ENCODE measurements at places on chromosomes 12 and 14.

DNA sequence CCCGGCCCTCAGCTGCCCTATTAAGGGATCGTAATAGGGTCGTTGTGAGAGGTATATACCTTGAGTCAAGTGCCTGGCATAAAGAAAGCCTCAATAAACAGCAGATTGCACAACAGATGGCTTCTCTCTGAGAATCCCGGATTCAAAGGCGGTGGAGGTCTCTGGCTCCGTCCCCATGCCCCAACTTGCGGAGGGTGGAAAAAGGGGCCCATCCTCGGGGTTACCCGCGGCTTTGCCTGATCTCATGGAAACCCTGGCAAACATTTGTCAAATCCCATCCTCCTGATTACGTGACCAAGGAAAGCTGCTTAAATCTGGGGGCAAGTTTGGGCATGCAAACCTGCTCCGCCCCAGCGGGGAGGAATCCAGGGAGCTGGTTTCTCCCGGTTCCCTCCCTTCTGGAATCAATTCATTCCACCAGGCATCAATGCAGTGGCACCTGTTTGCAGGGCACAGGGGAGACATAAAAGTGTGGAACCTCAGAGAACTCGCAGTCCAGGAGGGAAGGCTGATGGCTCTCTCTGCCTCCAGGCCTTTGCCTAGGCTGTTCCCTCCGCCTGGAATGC is 12.3 kb downstream of the TRPV4 start:
- DNase-seq = no peak
- H3K4me1 ChIP-seq = no peaks in the 10 kb centered on the region
- no peak overlapping the region for H3K27ac ChIP-seq
- no peaks in the 10 kb centered on the region for H3K36me3 ChIP-seq
- no peak overlapping the region for H3K4me3 ChIP-seq

GRCh38 chr14:55701638-55702037 is 121.6 kb downstream of the KTN1 start:
- no peak for DNase-seq
- no peak overlapping the region for H3K4me3 ChIP-seq
- H3K27me3 ChIP-seq = no peaks in the 10 kb centered on the region
- peaks cover 3% of the 10 kb centered on the region for H3K36me3 ChIP-seq

- no peak overlapping the region for H3K4me3 ChIP-seq
- no peak overlapping the region for H3K27ac ChIP-seq
- no peak for DNase-seq
- H3K27me3 ChIP-seq = no peaks in the 10 kb centered on the region
Observed at GRCh38 chr12:116099652-116100432, 177.7 kb downstream of the MED13L start.

DNA sequence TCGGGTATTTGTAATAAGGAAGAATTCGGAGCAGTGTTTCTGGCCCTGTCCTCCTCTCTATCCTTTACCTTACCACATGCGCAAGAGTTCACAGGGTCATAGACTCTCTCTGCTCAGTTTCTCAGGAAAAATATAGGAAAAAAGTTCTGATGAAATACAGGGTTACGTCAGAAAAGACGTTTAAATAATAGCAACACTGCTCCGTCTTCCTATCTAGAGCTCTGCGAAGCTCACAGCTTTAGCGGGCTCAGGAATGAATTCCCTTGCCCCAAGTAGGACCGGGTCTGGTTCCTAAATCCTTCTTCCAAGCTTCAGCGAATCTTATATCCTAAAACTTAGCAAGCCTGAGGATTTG is 365 bp downstream of the CCDC59 start:
- H3K27ac ChIP-seq = peak overlapping the region; percentile 99
- H3K36me3 ChIP-seq = peaks cover 45% of the 10 kb centered on the region
- peak overlapping the region; percentile 93 for H3K4me3 ChIP-seq
- no peaks in the 10 kb centered on the region for H3K27me3 ChIP-seq
- no peak for DNase-seq

GRCh38 chr14:61839507-61839906 is 77.3 kb downstream of the SNAPC1 start:
- H3K27me3 ChIP-seq = peaks cover 36% of the 10 kb centered on the region
- DNase-seq = no peak
- no peak overlapping the region for H3K27ac ChIP-seq
- no peak overlapping the region for H3K4me3 ChIP-seq

GRCh38 chr12:69239922-69240630 is 707 bp downstream of the CPSF6 start:
- H3K36me3 ChIP-seq = peaks cover 28% of the 10 kb centered on the region
- peaks cover 45% of the 10 kb centered on the region for H3K4me1 ChIP-seq
- no peaks in the 10 kb centered on the region for H3K27me3 ChIP-seq
- peak overlapping the region; percentile 93 for H3K4me3 ChIP-seq

DNA sequence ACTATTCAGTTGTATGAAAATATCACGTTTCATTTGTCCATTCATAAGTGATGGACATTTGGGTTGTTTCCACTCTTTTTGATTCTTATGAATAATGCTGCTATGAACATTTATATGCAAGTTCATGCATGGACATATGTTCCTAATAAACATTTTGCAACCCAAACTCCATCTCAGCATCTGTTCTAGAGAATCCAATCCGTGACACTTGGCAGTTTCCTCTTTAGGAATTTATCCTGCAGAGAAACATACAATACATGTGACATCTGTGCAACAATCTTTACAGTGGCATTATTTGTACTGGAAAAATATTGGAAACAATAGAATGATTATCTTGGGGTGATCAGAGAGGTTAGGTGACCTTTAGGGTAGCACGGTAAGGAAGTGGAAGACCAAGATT is 290.8 kb upstream of the SRRM4 start:
- no peak for DNase-seq
- no peaks in the 10 kb centered on the region for H3K36me3 ChIP-seq
- no peaks in the 10 kb centered on the region for H3K4me1 ChIP-seq
- no peaks in the 10 kb centered on the region for H3K27me3 ChIP-seq
- H3K27ac ChIP-seq = no peak overlapping the region
- H3K4me3 ChIP-seq = no peak overlapping the region

DNA sequence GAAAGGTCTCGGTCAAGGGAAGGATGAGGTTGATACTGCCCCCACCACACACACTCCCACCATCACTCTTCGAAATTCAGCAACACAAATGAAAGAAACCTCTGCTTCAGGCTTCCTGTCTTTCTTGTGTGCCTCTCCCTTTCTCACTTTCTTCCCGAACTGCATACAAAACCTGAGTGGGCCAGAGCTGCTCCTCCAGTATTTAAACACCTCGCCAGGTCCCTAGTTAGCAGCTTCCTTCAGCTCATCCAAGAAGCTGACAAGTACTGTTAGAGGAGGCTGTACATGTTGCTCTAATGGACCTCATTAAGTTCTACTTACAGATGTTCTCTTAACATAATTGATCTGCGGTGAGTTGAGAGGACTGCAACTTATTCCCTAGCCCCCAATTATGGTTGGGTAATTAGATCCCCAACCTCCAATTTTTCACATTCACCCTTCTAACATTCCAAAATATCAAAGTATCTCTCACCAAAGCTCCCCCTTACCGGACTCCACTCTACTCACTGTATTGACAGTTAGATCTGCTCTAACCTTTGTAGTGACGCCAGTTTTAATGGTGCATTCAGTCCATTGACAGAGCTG is 4.1 kb upstream of the LMO3 start:
- no peak overlapping the region for H3K4me3 ChIP-seq
- peaks cover 27% of the 10 kb centered on the region for H3K27me3 ChIP-seq
- peaks cover 3% of the 10 kb centered on the region for H3K4me1 ChIP-seq
- no peaks in the 10 kb centered on the region for H3K36me3 ChIP-seq

GRCh38 chr12:78096909-78097597 is 266.4 kb downstream of the NAV3 start:
- H3K4me3 ChIP-seq = no peak overlapping the region
- H3K4me1 ChIP-seq = no peaks in the 10 kb centered on the region
- no peak for DNase-seq

DNA sequence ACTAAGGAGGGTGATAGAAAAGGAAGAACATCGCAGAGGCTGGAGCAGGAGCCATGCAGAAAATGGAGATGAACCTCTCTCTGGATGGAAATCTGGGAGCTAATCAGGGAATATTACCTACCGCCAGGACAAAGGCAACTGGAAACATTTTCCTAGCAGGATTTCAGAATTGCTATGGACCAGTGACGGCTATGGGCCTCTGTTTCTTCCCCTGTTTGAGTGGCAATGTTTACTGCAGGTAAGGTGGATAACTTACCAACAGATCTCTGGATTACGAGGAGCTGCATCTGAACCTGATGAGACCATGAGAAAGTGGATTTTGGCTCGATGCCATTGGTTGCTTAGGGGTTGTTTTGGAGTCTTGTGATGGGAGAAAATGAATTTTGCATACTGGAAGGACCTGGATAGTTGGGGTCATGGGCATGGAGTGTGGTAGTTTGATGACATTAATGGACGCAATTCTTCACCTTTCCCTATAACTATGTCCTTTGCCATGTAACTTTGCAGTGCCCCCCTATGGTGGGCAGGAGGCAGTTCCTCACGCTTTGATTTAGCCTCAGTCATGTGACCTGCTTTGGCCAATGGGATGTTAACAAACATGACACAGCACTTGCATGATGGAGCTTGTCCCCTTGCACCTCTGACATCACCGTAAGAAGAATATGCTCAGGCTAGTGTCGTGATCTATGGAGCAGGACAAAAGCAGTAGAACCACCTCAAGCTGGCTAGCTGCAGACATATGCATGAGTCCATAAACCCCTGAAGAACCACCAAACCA is 51.1 kb downstream of the CALM1 start:
- DNase-seq = no peak
- H3K27ac ChIP-seq = no peak overlapping the region
- H3K27me3 ChIP-seq = no peaks in the 10 kb centered on the region
- no peak overlapping the region for H3K4me3 ChIP-seq
- H3K36me3 ChIP-seq = no peaks in the 10 kb centered on the region

DNA sequence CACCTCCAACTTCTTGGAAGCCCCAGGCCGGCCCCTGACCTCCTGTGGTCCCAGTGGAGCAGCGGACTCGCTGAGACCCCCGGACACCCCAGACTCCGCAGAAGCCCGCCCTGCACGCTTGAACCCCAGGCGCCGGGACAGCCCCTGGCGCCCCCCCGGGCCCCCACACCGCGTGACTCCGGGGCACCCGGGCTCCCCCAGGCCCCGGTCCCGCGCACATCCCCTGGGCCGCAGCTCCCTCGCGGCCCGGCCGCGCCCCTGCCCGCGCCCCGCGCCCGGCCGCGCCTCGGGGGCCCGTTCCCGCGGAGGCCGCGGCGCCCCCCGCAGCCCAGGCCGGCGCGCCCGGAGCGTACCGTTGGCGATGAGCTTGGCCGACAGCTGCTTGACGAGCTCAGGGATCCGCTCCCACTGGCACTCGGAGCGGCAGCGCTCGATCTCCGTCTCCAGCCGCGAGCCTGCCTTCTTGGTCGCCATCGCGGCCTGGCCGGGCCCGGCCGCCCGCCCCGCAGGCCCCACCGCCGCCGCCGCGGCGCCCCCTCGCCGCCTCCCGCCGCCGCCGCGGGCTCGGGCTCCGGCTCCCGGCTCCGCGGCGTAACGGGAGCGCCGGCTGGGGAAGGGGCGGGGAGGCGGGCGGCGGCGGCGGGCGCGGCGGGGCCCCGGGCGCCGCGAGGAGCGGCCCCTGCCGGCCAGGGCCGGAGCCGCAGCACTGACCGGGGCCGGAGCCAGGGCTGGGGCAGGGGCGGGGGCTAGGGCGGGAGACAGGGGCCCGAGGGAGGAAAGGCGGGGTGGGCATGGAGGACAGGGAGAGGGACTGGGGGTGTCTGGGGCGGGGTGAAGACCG is at the start of gene TTC7B:
TSS of gene TTC7B (minus strand) at position 609 of the 841 bp plus-strand sequence. CDS start at position 474, 135 bp downstream.
- H3K4me3 ChIP-seq = peak within 1 kb of the TSS; percentile 73
- no peaks in the 10 kb centered on the region for H3K36me3 ChIP-seq
- DNase-seq = peak; percentile 26
- no peak within 1 kb of the TSS for H3K27ac ChIP-seq
- peaks cover 24% of the 10 kb centered on the region for H3K27me3 ChIP-seq

- no peak for DNase-seq
- no peak overlapping the region for H3K4me3 ChIP-seq
- H3K27ac ChIP-seq = no peak overlapping the region
Observed at GRCh38 chr14:104682107-104682593, 7.3 kb upstream of the INF2 start.

DNA sequence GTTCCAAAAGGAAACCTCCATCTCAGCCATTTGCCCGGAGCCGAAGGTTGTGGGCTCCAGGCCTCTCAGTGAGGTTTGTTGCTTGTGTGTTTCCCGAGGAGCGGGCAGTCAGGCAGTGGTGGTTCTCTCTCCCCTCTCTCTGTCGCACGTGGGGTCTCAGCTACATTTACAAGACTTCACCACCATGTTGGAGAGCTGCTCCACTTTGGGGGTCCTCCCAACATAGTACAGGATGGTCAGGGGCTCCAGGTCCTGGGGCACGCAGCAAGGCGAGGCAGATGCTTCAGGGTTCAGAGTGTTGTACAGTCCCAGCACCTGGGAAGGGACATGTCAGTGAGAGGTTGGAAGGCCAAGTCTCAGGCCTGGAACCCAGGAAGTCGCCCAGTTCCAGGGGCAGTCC is 22.8 kb downstream of the TGFB3 start:
- H3K27ac ChIP-seq = no peak overlapping the region
- no peaks in the 10 kb centered on the region for H3K27me3 ChIP-seq
- no peaks in the 10 kb centered on the region for H3K4me1 ChIP-seq
- DNase-seq = peak; percentile 4

DNA sequence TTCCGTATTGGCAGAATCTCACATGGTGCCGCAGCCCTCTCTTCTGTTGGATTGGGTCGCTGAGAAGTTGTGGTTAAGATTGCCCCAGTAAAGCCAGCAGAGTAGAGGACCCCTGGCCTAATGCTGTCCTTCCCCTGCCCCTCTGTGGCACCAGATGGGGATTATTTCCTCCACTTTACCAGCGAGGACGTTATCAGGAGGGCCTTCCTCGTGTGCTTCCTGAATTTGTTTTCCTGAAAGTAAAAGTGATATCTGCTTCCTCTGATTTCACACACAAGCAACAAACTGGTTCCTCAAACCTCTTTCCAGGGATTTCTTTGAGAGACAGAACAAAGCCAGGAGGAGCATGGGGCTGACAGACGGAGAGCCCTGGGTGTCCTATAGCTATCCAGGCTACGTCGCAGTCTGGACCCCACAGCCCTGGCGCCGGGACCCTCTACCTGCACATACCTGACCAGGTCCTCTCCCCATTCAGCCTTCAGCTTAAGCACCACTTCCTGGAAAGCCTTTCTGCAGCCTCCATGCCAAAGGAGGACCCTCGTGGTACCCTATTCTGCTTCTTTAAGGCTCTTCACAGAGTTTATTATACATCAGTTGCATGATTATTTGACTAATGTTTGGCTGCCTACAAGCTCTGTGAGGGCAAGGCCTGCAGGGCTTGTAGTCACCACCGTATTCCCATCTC is 314.8 kb upstream of the FKBP4 start:
- H3K4me3 ChIP-seq = no peak overlapping the region
- peaks cover 20% of the 10 kb centered on the region for H3K27me3 ChIP-seq
- H3K36me3 ChIP-seq = no peaks in the 10 kb centered on the region
- DNase-seq = no peak
- H3K4me1 ChIP-seq = no peaks in the 10 kb centered on the region
